GM10248 (cell line): ENCODE measurements at places on chromosomes 2 and 18.

DNA sequence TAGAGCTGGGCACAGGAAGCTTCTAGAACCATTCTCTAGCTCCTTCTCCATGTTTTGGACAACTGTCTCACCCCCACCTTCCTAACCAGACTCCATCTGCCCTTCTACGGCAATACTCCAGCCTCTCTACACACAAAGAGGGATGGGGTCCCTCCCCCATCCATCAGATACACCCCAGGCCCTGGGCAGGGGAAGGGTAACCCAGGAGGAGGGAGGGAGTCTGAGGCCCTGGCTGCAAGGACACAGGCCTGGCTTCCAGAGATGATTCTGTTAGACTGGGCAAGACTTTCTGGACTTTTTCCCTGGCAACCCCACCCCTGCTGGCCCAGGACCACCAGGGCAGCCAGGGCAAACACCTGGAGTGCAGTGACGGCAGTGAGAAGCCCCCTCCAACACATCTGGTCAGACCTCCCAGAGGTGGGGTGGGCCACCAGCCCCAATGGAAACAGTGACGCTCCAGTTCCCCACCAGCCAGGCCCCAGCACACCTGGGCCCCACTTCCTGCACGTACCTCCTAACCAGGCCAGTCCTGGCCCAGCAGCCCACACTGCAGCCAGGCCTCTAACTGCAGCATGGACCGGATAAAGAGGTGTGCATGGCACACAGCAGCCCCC lies 6.5 kb downstream of the CYP26B1 start:
- DNase-seq, result no peak

DNA sequence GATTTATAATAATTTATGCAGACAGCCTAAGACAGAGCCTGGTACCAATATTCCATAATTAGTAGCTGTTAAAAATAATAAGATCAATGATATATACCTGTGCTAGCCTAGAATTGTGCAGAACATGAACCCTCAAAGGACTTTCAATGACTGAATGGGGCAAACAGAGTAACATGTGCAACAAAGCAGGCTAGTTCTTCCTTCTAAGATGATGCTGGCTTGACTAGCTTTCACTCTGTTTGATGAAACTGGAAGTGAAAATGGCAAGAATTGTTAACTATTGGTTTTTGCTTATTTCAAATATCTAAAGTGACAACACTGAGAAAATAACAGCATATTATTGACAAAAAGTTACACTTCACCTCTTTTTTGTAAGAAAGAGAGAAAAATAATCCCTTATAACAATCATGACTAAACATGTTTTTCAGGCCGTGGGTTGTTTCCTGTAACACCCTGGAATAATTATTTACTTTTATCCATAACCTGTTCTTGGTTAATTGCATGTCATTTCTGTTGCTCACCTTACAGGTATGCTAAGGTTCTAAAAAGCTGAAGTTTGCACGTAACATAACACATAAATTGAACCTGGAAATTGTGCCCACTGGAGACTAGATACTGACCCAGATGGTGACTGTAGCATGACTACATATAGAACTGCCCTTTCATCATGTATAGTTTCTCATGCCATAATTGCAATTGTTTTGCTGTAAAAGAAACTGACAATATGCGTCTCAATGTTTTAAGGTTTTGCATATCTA lies 108.7 kb downstream of the C18orf54 start:
- DNase-seq, result peak; percentile 10

GRCh38 chr2:46763861-46764260 lies 151.7 kb downstream of the MCFD2 start:
- no peak for DNase-seq

DNA sequence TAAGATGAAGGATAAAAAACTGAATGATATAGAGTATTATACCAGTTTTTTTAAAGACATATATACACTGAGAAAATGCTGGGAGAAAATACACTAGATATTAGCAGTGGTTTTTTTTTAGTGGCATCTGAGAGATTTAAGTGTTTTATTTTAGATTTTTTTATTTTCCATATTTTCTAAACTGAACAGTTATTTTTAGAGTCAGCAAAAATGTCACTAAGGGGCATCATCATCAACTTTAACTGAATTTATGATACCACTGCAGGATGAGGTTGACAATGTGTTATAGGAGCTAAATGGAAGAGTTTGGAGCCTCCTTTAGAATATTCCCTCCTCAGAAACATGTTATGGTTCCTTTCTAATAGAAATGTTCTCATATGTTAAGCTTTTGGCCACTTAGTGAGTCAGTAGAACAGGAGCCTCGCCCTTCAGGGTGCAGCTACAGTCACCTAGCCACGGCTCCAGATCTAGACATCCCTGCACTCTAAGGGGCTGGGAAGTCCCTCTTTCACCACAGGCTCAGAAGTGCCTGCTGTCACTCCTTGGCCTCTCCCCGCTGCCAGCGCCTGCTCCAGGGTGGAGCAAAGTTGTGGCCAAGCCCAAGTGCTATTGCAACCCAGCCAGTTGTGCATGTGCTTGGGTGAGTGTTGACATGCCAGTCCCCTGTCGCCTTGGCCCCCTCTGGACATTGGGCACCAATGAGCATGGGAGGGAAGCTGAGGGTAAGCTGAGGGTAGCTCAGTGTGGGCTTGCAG lies 210.7 kb upstream of the RASGRP3 start:
- DNase-seq, result no peak
